T-helper 2 cell treated with Interferon-gamma antibody and Interleukin-4, amounts not matched to agents 5 μg/mL and 100 μg/mL, for 36 hours (primary cell): ENCODE measurements at places on chromosomes 16 and 17.
A peak's percentile ranks its signal among the peaks of the same experiment; 100 is the strongest.

GRCh38 chr17:47257651-47258339 is 4.2 kb downstream of the ITGB3 start:
- no peak for DNase-seq

- DNase-seq: no peak
Measured at GRCh38 chr17:77381185-77381700, 240.5 kb downstream of the SEC14L1 start.

- peak; percentile 29 for DNase-seq
Measured at GRCh38 chr17:79065105-79065670, 9.4 kb upstream of the ENGASE start.

- no peak for DNase-seq
Measured at GRCh38 chr17:725746-726145, 6.7 kb upstream of the TLCD3A start.

DNA sequence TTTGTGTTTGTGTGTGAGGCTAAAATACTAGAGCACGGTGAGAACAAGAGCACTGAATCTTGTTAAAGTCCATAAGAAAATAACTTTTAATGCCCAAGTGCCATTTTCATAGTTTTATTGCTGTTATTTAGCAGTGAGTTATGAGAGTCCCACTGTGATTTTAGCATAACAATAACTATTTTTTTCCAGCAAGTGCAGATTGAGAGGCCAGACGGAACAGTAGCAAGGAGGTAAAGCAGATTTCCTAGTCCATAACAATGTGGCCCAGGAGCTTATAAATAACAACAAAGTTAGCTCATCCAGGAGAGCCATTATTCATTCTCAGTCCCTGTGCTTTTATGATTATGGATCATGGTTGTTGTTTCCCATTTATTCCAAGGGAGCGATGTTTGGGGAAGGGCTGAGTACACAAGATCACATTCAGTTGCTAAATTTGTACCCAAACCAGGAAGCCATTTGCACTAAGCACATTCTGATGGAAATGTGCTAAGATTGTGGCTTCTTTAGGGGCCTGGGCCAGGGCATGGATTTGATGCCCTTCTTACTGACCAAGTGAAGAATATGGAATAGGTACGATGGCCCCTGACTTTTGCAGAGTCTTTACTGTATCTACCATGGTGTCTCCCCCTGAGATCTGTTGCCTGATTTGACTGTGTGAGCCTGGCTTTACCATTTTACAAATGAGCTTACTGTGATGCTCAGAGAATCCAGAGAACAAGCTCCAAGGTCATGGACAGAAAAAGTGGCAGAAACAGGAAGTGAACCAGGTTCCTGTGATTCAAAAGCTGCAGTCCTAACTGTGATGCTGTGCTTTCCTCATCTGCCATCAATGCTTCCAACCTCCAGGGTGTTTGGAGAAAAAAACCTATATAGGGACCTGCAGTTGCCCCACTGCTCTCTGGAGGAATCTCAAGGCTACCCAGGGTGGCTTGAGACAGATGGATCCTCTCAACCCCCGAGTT is 204.7 kb upstream of the HSBP1 start:
- no peak for DNase-seq

- DNase-seq: no peak
Measured at GRCh38 chr17:78653382-78653781, 76.2 kb upstream of the DNAH17 start.

GRCh38 chr16:31412750-31413149 is 15.4 kb downstream of the COX6A2 start:
- DNase-seq: no peak

GRCh38 chr17:80475910-80476876 is at the start of gene NPTX1:
TSS of gene NPTX1 (minus strand) at chr17:80476607. CDS start at chr17:80476446, 161 bp downstream.
- DNase-seq: no peak

DNA sequence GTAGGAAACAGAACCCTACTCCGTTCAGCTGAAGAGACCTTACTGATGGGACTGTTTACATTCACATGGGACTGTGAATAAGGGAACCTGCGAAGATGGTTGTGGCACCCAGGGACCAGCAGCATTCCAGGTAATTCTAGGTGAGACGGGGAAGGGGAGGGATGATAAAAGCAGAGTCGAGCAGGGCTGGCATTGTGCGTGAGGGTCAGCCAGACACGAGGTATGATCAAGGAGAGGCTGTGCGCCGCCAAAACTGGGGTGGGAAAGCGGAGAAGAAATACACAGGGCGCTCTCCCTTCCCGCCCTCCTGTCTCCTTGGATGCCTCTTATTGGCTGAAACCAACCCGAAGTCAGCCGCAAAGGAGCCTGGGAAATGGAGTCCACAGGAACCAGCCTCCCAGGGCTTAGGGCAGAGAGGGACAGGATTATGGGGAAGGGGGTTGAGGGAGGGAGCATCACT is 38.4 kb upstream of the CSNK2A2 start:
- peak; percentile 51 for DNase-seq

GRCh38 chr17:78819806-78820792 is 20.5 kb downstream of the USP36 start:
- DNase-seq: no peak

GRCh38 chr17:43030137-43030767 is 5.2 kb downstream of the RND2 start:
- no peak for DNase-seq

DNA sequence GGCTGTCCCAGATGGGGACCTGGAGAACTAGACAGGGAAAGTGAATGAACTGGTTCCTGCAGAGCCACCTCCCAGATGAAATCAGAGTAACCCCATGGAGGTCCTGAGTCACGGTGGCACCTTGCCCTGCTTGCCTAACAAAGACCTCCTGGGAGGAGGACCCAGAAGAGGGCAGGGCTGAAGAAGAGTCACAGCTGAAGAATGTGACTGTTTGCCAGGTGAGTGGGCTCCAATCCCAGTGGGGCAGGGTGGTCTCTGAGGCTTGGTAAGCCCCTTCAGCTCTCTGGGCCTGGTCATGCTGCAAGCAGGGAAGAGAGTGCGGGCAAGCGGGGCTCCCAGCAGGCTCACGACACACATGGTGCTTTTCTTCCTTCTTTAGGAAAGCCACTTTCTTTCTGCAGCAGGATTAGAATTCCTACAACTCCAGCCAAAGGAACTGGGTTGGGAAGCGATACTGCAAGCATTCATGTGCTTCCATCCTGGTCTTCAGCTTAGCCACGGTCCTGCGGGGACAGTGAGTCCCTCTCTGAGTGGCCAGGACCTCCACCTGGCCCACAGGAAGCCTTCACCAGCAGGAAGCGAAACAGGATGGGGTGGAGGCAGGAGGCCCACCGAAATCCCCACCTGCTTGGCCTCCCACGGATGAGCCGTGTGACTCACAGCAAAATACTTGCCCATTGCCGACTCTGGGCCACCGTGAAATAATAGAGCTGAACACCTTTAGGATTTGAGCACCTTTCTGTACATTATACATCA is 4.3 kb downstream of the C16orf74 start:
- no peak for DNase-seq

DNA sequence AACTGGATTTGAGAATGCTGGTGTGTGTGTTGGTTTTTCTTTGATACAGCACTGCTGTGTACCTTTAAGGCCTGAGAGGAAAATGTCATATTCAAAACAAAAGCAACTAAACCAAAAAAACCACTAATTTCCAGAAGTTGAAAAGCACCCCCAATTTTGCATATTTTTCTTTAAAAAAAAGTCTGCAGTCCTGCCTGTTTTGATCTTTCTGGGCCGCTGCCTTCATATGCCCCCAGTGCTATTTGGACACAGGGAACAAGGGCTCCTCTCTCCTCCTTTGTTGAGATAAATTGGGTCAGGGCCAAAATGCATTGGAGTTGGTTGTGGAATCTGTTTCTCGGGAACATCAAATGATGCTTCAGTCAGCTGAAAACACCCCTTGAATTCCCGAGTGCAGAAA is 26.9 kb downstream of the GPT2 start:
- no peak for DNase-seq

- peak; percentile 33 for DNase-seq
Measured at GRCh38 chr16:87317750-87318644, 805 bp upstream of the C16orf95 start.

- DNase-seq: no peak
Measured at GRCh38 chr16:19715566-19715965, 2.5 kb downstream of the KNOP1 start.

DNA sequence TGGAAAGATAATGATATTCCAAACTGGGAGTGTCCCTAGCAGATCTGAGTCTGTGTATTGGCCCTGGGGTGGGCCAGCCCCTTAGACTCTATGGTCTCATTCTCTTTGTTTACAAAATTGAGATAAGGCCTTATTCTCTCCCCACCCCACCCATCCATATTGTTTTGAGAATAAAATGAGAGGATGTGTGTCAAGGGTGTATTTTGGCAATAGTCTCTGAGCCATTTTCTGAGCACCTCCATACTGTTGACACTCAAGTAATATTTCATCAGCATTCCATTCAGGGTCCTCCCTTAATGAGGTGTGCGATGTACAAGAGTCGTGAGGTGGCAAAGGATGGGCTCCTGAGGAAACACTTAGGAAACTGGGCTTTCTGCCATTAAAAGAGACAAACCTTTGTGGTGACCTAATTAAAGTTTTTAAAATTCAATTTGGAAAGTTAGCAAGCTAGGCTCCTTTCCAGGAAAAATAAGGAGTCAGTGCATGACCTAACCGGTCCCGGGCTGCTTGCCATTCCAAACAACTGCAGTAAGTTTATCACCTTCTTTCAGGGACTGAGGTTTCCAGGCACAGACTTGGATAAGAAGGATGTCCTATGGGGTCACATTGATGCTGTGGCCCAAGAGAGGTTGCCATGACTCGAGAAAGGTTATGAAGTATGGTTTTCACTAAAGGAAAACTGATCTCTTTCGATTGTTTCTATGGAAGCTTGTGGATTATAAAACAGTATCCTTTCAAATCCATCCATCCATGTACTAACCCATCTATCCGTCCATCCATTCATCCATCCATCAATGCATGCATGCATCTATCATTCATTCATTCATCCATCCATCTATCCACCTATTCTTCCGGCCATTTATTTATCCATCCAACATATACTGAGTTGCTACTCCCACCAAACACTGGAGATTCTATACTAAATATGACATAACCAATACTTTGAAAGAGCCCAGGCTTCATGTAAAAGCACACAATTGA is 443.3 kb downstream of the UTP18 start:
- no peak for DNase-seq

- no peak for DNase-seq
Measured at GRCh38 chr17:79168486-79169055, 93.9 kb downstream of the ENGASE start.

DNA sequence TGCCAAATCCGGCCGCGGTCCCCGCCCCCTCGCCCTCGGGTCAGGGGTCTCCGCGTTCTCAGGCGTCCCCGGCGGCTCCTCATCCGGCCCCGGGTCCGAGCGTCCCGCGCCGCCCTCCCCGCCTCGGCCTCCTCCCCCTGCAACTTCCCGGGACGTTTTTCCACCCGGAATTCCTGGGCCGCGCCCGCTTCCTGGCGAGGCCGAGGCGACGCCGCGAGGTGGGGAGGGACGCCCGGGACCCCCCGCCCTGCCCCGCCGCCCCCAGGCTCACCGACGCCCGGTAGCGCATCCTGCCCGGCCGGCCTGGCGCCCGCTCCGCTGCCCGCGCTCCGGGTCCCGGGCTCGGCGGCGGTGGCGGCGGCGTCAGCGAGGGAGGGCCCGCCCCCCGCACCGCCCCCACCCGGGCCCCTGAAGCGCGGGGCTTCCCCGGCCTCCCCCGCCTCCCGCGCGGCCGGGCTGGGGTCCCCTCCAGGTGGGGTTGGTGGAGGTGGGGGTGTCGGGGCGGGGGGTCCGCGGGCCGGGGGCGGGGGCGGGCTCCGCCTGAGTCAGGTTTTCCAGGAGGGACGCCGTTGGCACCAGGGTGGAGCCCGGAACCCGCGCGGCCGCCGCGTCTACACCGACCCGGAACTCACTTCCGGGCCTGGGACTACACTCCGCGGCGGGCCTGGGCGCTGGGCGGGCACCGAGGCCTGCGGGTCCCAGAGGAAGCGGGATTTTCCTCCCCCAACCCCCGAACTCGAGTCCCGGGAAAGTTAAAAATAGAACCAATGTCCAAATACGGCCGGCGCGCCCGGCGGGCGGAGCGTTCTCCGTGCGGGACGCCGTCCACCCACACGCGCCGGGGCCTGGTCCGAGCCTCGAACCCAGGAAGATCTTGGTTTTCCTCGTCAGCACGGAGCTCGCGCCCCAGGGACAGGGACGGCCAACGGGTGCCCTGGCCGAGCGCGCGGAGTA is 6.8 kb downstream of the MYO1C start:
- DNase-seq: peak; percentile 70

DNA sequence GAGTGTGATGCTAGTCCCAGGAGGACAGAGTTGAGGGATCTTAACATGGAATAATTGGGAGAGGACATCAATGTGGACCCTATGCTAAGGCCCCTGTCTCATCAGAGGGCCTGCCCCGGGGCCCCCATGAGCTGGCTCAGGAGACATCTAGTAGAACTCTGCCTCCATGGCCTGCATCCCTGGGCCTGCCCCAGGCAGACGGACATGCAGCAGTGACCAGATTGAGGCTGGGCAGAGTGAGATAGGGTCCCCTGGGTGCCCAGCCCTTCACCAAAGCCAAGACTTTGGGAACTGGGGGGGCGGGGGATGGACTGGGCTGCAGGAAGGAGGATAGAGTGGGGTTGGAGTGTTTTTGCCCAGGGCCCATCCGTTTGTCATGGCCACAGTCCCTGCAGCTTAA is 115.2 kb downstream of the CCDC182 start:
- no peak for DNase-seq

GRCh38 chr16:78504401-78504851 is 405.0 kb downstream of the WWOX start:
- DNase-seq: no peak

GRCh38 chr17:42708588-42708987 is 26.3 kb downstream of the CNTNAP1 start:
- no peak for DNase-seq

DNA sequence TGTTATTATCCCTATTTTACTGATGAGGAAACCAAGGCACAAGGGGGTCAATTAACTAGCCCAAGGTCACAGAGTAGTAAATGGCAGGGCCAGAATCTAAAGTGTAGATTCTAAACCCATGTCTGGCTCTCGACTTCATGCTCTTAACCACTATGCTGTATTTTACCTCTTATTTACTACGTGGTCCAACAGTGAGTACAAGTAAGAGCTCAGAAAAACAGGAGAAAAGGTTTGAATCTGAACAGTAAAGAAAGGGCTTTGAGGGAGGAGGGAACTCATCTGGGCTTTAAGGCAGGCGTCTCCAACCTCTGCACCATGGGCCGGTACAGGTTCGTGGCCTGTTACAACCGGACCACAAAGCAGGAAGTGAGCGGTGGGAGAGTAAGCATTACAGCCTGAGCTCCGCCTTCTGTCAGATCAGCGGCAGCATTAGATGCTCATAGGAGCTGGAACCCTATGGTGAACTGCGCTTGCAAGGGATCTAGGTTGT is 62.9 kb downstream of the SMURF2 start:
- DNase-seq: peak; percentile 47
